ENCODE measurements at places on chromosomes 5 and 9. TPM values are rescaled to one million over a fixed set of nuclear protein-coding genes. Genes with fewer than 3 reads are reported as not detected.

The MROH2B gene
- total RNA-seq: not detected

The EDIL3 gene
- 40.4 TPM for total RNA-seq

The DAB2 gene
- 199 TPM for total RNA-seq

The CEMIP2 gene
- 59.9 TPM for total RNA-seq

The GLDC gene
- 0.58 TPM for total RNA-seq

The SPATA31D3 gene
- not detected for total RNA-seq

The ANKS6 gene
- total RNA-seq: 16.4 TPM

The JAK2 gene
- 15.4 TPM for total RNA-seq

The KIAA0825 gene
- 5.5 TPM for total RNA-seq

The RASGRF2 gene
- 9.1 TPM for total RNA-seq

The SNCB gene
- total RNA-seq: 0.33 TPM

The SLIT3 gene
- 15.9 TPM for total RNA-seq

The TYRP1 gene
- not detected for total RNA-seq

The CHSY3 gene
- total RNA-seq: 1.7 TPM

The LRRC19 gene
- not detected for total RNA-seq

The ITGA2 gene
- 24.5 TPM for total RNA-seq

The OSMR gene
- total RNA-seq: 73.0 TPM

The TLR4 gene
- total RNA-seq: 6.0 TPM

The EEIG1 gene
- total RNA-seq: 12.9 TPM

The ZSWIM6 gene
- total RNA-seq: 10.4 TPM

The PCDHB7 gene
- under 0.01 TPM for total RNA-seq

The ZDHHC11B gene
- 0.29 TPM for total RNA-seq

The PIK3R1 gene
- total RNA-seq: 27.2 TPM

The GNAQ gene
- 32.3 TPM for total RNA-seq

The PCDH12 gene
- total RNA-seq: 0.15 TPM

The MEIKIN gene
- total RNA-seq: not detected

The CD72 gene
- total RNA-seq: 2.0 TPM

The NAIP gene
- 2.5 TPM for total RNA-seq

The CAMK4 gene
- 6.4 TPM for total RNA-seq

The PPP3R2 gene
- not detected for total RNA-seq

The CCL21 gene
- not detected for total RNA-seq

The IFNB1 gene
- total RNA-seq: not detected

The NFIL3 gene
- 47.1 TPM for total RNA-seq

The PCDHB9 gene
- total RNA-seq: 0.17 TPM

The NR5A1 gene
- total RNA-seq: not detected

The HRH2 gene
- not detected for total RNA-seq

The FGFR4 gene
- total RNA-seq: 20.1 TPM

The CD14 gene
- 0.50 TPM for total RNA-seq

The IL3 gene
- not detected for total RNA-seq

The LCN9 gene
- not detected for total RNA-seq

The DBH gene
- total RNA-seq: not detected

The ECSCR gene
- total RNA-seq: 0.33 TPM

The HTR1A gene
- not detected for total RNA-seq

The DIPK1B gene
- total RNA-seq: 2.2 TPM

The PCDHGB3 gene
- total RNA-seq: 7.1 TPM

The C5orf58 gene
- total RNA-seq: not detected

The SLC27A6 gene
- total RNA-seq: 0.15 TPM

The UAP1L1 gene
- 34.7 TPM for total RNA-seq

The SLC28A3 gene
- 0.15 TPM for total RNA-seq
